ENCODE measurements at places on chromosomes 7 and 10.
A peak's percentile ranks its signal among the peaks of the same experiment; 100 is the strongest.

GRCh38 chr7:5615190-5616070 lies 166.0 kb downstream of the RNF216 start:
- no peak for DNase-seq

GRCh38 chr10:100969187-100970075 lies at the start of gene SEMA4G:
Gene SEMA4G (plus strand): TSS chr10:100969504. CDS start chr10:100972913, 3,409 bp downstream.
- DNase-seq: peak; percentile 31

DNA sequence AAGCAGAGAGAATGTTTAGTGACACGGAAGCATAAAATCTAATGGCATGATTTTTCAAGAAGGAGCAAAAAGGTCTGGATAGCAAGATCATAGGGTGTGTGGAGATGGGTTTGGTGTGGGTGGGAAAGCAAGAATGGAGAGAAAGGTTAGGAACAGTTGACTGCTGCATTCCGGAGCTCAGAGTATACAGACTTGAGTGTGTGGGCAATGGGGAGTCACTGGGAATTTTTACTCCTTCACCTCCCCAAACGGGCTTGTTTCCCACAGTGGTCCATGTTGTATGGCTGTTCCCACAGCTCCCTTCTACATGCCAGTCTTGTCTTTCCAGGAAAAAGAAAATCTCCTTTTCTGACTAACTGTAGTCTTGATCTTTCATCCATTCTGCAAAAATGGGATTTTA lies 122.1 kb downstream of the CDK6 start:
- DNase-seq: no peak

DNA sequence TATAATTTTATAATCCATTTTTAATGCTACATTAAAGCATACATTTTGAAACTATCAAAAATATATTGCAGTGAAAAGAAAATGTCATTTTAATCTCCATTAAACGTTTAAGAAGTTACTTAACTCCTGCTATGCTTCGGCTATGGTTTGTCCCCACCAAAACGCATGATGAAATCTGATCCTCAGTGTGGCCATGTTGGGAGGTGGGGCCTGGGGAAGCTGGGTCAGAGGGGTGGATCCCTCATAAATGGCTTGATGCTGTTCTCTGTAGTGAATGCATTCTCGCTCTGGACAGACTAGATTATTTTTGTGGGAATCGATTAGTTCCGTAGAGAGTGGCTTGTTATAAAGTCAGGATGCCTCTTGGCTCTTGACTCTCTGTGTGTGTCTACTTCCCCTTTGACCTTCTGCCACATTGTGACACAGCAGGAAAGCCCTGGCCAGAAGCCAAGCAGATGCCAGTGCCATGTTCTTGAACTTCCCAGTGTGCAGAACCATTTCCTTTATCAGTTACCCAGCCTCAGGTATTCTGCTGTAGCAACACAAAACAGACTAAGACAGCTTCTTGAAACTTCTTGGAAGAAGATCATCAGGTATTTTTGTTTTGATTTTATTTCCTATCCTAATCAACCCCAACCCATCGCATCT lies 77.8 kb downstream of the TCERG1L start:
- no peak for DNase-seq

GRCh38 chr10:10677479-10677878 lies 340.2 kb upstream of the CELF2 start:
- DNase-seq: no peak

- no peak for DNase-seq
Measured at GRCh38 chr10:122113161-122113944, 124.4 kb downstream of the TACC2 start.

DNA sequence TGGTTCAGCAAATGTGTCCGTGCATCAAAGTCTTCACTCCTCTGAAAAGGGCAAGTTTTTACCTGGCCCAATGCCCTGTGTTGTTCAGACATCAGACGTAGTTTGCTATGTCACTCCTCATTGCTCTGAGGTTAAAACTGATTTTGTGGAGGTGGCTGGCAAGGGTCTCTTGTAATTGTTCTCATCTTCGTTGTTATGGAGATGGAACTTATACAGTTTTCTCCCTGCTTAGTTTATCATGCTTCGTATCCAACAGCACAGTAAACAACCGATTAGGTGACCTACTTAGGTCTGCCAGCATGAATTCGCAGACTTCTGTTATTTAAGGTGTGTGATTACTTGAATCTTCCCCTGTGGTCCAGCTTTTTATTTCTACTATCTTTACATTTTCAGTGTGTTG lies 274.1 kb upstream of the SMIM30 start:
- DNase-seq: no peak

- no peak for DNase-seq
Measured at GRCh38 chr7:116999311-116999710, 46.0 kb downstream of the ST7 start.

- DNase-seq: no peak
Measured at GRCh38 chr7:136857573-136857972, 10.9 kb upstream of the CHRM2 start.

DNA sequence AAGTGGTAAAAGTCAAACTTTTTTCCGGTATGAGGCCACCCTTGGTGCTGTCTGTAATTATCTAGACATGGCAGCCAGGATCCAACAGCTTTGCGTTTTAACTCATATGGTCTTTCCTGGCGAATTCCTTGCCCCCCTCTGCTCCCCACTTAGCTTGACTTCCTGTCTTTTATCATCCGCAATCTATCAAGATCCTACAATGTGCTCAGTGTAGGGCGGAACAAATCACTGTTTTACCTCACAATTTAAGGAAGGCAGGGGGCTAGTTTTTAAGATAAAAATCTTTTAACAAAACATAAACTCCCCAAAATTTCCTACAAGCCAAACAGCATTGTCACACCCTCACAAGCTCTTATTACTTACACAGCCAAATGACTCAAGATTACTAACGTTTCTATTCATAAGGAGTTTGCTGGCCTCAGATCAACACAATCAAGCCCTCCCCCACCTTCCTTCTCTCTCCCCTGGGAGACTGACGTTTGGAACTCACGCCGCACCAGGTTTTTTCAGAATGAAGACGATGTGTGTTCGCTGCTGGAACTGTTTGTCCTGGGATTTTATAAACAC lies 1.3 kb upstream of the CDK14 start:
- no peak for DNase-seq

DNA sequence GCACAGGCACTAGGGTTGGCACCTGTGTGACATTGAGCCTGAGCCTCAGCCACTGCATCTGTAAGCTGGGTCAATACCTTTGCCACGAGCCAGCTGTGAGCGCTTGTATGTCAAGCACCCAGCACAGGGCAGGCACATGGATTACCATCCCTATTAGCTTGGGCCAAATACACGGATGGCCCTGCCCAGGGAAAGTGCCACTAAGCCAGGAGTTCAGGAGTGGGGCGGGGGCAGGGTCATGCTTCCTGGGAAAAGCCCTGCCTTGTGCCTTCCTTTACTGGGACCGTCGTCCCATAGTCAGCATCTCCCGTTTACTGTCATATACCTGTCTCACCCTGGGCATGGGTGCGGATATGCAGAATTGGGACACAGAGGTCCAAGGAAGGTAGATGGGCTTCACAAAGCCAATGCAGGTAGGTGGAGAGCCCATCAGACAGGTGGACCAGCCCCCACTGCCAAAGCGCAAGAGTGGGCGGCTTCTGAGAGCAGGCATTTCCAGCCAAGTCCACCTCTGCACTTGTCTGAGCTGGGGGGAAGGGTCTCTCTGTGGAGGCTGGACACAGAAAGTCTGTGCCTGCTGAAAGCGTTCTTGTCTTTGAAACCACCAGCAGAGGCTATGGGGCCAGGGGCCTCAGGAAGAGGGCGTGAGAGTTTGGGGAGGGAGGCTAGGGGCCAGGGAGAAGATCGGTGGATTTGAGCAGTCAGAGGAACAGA lies 72.6 kb downstream of the VWA2 start:
- no peak for DNase-seq

DNA sequence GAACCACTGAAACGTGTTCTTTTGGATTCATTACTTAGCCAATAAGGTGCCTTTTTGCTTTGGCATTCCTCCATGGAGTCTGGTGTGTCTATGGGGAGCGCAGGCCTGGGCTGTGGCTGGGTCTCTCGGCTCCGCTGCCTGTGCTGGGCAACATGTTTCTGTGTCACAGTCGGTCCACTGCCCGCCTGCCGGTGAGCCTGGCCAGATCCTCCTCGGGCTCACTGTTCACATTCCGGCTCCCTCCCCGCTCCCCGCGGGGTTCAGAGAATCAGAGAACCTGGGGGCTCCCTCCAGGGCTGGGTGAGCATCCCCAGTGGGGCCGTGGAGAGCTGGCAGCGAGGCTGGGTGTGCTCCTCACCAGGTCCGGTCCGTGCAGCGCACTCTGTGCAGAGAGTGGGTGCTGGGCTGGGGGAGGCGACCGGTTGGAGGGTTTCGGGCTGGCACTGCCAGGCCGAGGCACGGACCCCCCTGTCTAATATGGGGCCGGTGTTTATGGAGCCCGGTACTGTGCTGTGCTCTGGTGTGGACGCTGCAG lies 70.4 kb downstream of the INPP5A start:
- DNase-seq: no peak
